ENCODE measurements at places on chromosomes 2 and 18.

- no peak for DNase-seq
Measured at GRCh38 chr2:199861132-199861774, 10.3 kb upstream of the FTCDNL1 start.

- DNase-seq, result no peak
Measured at GRCh38 chr18:26961839-26962238, 96.3 kb upstream of the AQP4 start.

DNA sequence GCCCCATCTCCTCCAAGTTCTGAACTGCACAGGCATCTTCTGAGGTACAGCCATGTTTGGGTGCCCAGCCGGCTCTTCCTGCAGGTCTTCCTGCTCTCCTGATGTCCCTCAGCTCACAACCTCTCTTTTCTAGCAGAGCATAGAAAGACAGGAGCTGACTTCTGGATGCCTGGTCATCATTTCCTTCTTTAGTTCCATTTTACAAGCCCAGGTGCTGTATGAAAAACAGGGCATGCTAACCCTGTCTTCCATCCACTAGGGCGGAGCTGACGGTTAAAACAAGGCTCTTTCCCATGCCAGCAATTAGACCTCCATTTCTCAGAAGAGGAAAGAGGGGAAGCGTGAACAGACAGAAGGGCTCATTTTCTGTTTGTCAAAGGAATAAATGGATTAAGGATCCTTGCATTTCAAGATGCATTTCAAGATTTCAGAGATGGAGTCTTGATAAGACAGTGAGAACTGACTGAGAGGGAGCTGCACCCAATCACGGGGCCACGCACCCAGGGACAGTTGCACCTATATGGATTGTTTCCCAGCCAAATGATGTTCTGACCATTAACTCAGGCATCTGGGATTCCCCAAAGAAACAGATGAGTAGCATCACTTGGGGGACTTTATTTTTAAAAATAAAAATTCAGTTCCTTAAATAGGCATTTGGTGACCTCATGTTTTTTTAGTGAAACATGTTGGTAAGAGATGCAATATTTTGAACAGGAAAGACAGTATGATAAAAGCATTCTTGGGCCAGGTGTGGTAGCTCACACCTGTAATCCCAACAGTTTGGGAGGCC, 45.8 kb upstream of the EML6 start:
- DNase-seq, result no peak

- no peak for DNase-seq
Measured at GRCh38 chr18:62372882-62373281, 47.8 kb downstream of the TNFRSF11A start.

- no peak for DNase-seq
Measured at GRCh38 chr2:215504547-215504946, 68.7 kb upstream of the FN1 start.

DNA sequence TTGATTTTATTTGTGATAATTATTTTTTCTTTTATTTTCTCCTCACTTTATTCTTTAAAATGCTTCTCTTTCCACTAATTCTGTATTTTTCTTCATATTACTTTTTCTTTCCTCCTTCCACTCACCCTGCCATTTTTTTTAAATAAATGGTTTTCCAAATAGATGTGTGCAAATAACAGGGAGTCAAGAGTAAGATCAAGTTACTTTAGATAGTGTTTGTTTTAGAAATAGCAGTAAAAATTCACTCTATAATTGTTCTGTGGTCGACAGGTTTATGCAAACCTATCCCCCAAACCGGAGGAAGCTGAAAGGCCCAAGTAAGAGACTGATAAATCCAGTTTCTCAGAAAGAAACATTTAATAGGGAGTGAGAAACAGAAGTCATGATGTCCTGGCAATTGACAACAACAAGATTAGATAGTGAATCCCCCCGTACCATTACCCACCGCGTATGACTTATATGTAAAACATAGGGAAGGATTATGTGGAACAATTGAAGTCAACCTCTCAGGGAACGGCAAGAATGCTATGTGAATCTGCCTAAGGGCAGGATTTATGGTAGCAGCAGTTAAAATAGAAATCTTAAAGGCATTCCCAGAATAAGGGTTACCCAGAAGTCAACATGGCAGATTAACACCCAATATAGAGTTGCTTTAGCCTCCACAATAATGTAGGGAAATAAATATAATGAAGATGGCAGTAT, 75.5 kb downstream of the KYNU start:
- DNase-seq, result no peak

All from hematopoietic multipotent progenitor cell treated with erythropoietin and hydrocortisone succinate and interleukin-3 and kit ligand, for 17 days (in vitro differentiated cells).